ENCODE measurements at places on chromosomes 3 and 15. TPM values are rescaled to one million over a fixed set of nuclear protein-coding genes. Genes with fewer than 3 reads are reported as not detected.

ANKRD63 gene
- total RNA-seq = not detected

ARL8B gene
- 90.8 TPM for total RNA-seq

- DNase-seq = no peak
Measured at GRCh38 chr3:8143186-8143585, 358.4 kb upstream of the LMCD1 start.

DNA sequence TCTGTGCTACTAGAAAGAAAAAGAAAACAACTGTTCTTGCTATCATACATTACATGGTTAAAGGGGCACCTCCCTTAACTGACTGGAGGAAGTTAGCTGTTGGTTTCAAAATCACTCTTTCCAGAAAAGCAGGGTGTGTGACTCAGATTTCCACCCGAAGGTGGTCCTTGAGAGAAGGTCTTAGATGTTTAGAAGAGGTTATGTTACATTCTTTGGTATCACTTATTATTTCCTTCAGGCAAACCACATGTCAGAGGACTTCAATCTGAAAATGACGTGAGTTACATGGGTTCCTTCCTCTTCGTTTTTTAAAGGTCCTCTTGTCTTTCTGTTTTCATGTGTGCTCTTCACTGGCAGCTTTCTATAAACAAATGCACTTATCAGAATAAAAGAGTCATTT is 307.9 kb upstream of the CBLB start:
- no peak for DNase-seq

GRCh38 chr3:129441782-129442181 is 1.8 kb downstream of the IFT122 start:
- peak; percentile 63 for DNase-seq

DNA sequence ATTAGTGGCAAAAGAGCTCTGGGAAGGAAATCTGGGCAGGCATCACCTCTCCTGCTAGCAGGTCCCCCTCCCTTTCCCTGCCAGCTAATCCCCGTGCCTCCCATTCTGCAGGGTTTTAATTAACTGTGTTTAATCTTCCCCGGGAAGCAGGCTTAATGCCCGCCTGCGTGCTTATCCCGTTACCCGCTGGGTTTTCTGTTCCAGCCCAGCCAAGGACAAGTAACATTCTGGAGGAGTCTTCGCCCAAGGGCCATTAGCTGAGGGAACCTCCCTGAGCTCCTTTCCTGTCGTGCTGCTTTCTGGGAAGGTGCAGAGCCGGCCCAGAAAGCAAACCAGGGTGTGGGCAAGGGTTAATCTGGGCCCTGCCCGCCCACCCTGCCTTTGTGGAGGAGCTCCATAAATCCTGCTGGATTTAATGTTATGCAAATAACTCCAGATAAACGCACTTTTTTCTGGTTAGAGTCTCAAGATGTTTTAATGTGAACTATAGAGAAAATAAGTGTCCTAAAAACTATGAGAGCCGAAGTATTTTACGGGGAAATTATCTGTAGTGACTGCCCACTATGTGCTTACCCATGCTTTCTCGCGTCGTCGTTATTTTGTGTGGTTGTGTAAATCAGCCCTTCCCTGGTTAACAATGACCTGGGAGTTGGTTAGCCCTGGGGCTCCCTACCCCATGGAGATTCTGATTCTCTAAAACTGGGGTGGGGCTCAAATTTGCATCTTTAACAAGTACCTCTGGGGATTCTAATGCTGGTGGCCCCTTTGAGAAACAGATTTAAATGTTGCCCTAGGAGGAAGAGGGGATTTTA is 25.9 kb downstream of the TRIM71 start:
- DNase-seq = no peak

GRCh38 chr3:81666502-81667121 is 94.8 kb downstream of the GBE1 start:
- peak; percentile 54 for DNase-seq

GRCh38 chr3:117408811-117409210 is 699.2 kb downstream of the TUSC7 start:
- DNase-seq = no peak

GRCh38 chr3:113685124-113685523 is 11.3 kb downstream of the USF3 start:
- no peak for DNase-seq

Measured in osteoblast (primary cell).